ENCODE measurements at places on chromosomes 1 and 21.
A peak's percentile ranks its signal among the peaks of the same experiment; 100 is the strongest.

DNA sequence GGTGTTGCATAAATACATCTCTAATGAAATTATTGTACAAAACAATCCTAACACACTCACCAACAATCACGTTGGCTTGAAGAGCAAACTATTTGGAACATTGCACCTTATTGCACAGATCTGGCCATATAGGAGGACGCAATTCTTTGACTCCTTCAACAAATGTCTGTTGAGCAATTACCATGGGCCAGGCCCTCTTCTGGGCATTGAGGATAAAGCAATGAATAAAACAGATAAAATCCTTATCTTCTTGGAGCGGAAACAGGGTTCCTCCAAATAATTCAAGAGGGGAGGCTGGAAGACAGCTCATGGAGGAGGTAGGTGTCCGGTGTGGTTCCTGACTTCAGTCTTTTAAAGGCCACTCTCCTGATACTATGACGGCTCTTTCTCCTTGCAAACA lies 43.3 kb downstream of the PAX7 start:
- no peak for DNase-seq

DNA sequence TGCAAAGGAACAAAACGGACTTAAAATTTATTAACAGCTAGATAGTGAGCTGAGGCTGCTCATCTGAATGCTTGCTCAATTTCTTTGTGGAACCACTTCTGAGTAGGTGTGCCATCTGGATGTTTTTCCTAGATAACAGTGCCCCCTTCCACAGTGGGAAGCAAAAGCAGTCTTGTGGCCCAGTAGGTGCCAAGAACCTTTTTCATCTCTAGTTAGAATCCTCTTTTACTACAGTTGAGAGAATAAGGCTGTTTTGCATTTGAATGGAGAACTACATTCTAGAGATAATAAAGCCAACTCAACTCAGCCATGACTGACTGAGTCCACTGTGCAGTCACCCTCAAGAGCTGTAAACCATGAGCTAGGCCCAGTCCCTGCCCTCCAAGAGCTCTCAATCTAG lies 13.3 kb downstream of the F3 start:
- DNase-seq: no peak

DNA sequence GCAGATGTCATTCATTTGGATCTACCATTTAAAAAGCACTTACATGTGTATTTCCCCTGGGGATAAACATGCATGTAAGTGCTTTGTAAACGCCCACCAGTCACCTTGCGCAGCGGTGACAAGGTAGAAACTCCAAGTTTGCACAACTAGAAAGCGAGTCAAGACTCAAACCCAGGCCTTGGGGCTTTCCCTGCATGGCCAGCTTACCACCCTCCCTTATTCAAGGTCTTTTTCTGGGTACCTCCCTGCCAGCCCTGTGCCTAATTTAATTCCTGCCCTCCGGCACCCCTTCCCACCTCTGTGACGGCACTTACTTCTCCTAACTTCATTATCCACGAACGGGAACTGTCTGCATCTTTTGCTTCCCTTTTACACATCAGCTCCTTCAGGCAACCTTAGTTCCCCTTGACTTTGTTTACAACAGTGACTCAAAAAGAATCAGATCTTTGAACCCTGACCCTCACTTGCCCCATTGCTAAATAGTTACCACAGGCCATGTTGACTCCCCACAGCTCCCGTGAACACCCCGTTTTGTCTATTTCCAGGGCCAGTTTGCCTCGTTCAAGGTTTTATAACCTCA lies 138.3 kb upstream of the ETS2 start:
- no peak for DNase-seq

DNA sequence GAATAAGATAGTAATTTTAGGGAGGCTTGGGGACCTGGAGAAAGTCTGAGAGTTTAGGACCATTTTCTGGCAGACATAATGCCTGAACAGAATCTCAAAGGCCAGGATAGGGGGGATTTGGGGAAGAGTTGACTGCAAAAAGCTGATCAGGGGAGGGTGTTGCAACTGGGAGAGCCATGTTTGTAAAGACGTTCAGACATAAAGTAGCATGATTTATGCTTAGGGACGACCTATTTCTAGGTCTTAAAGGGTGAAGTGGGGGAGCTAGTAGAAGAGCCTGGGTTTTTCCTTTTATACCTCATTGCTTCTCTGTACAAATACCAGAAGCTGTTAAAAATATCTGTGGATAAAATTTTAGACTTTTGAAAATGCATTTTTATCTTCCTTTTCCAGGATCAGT lies 51.2 kb downstream of the FNBP1L start:
- no peak for DNase-seq

GRCh38 chr1:44808063-44808937 lies at the start of gene BTBD19:
BTBD19 (plus strand) TSS chr1:44808523; CDS start chr1:44808821, 298 bp downstream.
- no peak for DNase-seq

GRCh38 chr1:203597331-203598090 lies 29.1 kb upstream of the ATP2B4 start:
- no peak for DNase-seq

DNA sequence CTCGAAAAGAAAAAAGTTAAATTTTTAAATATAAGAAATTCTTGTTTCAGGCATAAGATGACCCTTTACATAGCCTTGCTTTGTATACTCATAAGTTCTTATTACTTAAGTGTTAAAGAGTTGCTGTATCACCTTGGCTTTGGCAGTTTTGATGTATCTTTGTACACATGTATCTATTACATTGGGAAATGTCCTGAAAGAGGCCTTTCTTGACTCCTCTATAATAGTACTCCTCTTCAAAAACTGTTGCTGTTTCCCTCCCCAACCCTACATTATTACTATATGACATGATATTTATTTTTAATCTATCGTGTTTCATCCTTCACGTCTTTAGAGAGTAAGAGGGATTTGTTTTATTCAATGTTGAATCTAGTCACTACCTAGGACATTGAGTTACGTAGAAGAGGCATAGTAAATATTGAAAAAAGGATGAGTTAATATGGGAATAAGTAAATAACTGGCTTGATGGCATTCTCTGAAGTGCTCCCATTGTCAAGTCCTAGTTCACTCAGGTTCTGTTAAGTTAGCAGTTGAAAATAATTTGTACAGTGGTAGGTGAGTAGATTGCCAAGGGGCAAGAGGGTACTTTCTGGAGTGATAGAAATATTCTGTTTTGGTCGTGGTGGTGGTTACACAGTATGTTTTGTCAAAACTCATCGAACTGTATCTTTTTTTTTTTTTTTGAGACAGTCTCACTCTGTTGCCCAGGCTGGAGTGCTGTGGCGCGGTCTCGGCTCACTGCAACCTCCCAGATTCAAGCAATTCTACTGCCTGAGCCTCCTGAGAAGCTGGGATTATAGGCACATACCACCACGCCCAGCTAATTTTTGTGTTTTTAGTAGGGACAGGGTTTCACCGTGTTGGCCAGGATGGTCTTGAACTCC lies 8.2 kb downstream of the THRAP3 start:
- DNase-seq: no peak

DNA sequence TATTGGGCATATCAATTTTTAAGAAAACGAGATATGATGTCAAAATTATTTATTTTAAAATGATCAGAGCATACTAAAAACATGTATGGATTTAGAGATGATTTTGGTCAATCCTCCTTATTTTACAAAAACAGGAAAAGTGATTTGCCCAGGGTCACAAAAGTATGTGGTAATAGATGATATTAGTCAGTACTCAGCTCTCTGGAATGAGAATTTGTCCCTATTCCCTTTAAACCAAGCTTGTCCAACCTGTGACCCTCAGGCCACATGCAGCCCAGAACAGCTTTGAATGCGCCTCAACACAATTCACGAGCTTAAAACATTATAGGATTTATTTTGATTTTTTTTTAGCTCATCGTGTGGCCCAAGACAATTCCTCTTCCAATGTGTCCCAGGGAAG lies 104.7 kb downstream of the AKT3 start:
- no peak for DNase-seq

GRCh38 chr1:89528382-89528780 lies 3.8 kb downstream of the LRRC8B start:
- DNase-seq: no peak

- no peak for DNase-seq
Observed at GRCh38 chr1:153478047-153478691, 17.7 kb upstream of the S100A7 start.

DNA sequence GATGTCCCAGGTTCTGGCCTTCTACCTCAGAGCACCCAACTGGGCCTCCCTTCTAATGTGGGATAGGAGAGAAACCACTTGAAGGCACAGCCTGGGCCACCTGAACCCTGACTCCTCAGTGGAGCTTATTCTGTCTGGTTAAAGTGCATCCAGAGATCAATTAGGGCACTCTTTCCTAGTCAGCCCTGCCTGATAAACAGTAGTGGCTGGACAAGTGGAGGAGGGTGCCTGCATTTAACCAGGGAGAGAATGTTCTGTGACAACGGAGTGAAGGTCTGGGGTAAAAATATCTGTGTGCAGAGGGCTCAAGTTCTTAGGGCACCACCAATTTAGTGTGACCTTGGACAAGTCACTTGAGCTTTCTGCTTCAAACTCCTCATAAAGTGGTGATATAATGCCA lies 101.8 kb downstream of the FAM78B start:
- no peak for DNase-seq

DNA sequence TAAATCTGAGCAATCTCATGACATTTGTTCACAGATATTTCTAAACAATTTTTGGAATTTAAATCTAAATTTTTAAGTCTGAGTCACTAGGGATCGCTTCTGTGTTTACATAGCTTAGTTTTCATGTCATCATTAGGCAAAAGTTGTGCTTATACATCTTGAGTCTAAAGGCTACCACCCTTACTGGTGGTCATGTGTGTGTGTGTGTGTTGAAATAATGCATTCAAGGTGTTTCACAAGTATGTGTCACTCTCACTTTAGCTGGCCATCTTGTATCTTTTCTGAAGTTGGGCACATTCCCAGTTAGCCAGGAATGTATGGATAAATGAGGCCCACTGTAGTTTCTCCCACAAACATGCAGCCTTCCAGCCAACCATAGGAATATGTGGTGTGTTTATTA lies 1162.5 kb upstream of the PRMT6 start:
- no peak for DNase-seq

DNA sequence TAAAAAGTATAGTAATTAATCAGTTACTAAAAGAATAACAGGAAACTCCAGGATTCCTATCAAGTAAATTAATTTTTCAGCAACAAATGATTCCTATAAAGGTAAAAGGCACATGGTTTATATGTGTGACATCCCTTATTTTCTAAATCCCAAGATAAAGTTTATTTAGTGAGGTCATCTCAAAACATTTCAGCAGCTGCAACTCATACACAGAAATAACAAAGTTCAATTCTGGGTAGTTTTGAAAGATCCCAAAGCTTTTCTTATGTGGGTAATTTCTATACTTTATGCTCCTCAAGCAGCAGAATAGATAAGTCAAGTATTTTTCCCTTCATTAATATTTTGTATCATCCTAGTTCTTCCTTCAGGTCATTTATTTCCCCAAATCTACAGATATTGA lies 117.7 kb downstream of the EIF4G3 start:
- DNase-seq: no peak

- DNase-seq: no peak
Observed at GRCh38 chr1:38334930-38335592, 288.5 kb upstream of the POU3F1 start.

DNA sequence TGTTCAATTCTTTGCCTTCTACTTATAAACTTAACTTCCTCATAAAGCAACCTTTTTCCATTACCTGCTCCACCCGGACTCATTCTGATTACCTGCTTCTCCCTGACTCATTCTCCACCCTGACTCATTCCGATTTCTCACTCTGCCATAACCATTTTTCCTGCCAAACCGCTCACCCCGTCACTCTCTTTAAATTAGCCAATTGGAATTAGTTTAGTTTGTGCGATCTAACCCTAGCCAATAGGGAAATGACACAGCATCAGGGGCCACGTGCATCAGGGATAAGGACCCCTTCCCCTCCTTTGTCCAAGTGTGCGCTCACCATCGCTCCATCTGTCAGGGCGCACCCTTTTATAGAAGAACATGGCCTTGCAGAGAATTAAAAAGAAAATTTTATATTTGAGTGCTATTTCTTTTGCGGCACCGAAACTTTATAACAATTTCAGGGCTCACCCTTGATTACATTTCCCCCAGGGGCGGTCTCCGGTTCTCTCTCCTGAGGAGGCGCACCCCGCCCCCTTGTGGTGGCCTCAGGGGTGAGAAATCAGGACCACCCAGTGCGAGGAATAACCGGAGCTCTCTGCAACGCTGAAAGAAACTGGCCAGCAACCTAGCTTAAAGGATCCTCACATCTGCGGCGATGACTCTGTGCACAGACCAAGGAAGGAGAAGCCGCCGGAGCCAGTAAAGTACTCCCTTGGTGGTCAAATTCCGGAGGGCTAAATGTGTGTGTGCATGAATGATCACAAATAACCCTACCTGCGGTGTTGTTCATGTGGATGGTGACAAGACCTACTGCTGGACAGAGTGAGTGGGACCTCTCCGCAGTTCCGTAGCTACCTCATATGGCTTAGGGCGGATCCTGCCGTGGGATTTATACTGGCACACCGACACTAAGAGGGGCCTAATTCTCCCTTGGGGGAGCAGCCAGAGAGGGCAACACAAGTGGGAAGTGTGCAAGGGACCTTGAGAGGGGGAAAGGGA lies 30.3 kb upstream of the CBR3 start:
- peak; percentile 23 for DNase-seq

DNA sequence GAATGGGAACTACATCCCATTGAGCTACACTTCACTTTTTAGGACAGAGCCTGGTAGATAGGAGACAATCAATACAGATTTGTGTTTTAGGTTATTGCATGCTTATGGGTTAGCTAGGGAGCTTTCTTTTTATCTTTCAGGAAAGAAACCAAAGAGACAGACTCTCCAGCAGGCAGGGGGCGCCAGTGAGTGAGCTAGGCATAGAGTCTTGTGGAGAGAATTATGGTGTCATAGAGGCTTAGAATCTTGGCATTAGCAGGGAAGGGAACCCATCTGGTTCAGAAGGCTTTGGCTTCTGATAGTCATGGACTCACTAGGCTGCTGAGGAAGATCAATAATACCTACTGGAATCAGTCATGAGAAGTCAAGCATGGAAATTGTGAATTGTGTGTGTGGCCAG lies at the start of gene SMCP:
Gene SMCP (plus strand): TSS at position 281 of the 400 bp plus-strand sequence. CDS start 6,101 bp downstream, outside the sequence.
- no peak for DNase-seq

DNA sequence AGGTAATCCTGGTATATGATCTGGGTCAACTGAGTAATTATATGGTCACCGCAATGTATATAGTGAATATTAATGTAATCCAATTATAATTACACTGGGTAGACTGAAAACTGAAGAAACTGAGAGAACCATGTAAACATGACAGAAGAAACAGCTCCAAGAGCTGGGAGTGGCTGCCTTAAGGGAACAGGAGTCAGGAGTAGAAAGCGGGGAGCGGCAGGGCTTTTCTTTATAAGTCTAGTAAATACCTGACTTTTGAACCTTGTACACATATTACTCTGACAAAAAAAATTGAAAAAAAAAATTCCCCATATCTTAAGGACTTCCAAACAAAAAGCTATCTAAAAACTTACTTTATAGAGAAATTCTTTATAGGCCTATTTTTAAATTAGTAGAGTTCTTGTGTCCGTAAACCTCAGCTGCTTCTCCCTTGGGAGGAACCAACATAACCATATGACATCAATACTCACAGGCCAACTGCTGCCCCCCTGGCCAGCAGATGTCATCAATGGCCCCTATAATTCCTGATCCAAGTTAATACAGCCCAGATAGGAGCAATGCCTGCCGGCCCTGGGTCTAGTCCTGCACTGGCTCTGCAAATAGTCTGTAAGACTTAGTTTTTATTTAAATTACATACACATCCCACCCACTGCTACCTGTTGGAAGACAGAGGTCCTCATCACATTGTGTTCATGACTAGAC lies 33.8 kb downstream of the THAP3 start:
- no peak for DNase-seq

GRCh38 chr21:39788383-39788782 lies 43.4 kb downstream of the IGSF5 start:
- no peak for DNase-seq
